ENCODE measurements at places on chromosomes 3 and 15.

DNA sequence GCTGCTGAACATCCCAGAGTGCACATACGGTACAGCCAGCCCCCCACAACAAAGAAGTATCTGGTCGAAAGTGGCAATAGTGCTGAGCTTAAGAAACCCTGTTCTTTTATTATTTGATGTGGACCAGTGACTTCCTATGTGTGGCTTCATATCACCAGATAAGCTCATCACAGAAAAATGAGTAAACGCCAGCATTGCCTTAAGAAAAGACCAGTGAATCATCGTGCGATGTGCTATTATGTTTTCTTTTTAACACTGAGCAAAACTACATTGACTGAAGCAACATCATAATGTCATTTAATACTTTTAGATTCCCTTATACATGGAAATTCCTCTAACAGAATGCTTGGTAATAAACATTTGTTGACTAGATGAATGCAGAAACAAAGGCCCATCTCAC is 45.2 kb upstream of the ARRDC4 start:
- DNase-seq = no peak

GRCh38 chr3:184349563-184350470 is 11.6 kb downstream of the CLCN2 start:
- no peak for DNase-seq

GRCh38 chr3:179227349-179227748 is 23.6 kb downstream of the KCNMB3 start:
- DNase-seq = no peak

DNA sequence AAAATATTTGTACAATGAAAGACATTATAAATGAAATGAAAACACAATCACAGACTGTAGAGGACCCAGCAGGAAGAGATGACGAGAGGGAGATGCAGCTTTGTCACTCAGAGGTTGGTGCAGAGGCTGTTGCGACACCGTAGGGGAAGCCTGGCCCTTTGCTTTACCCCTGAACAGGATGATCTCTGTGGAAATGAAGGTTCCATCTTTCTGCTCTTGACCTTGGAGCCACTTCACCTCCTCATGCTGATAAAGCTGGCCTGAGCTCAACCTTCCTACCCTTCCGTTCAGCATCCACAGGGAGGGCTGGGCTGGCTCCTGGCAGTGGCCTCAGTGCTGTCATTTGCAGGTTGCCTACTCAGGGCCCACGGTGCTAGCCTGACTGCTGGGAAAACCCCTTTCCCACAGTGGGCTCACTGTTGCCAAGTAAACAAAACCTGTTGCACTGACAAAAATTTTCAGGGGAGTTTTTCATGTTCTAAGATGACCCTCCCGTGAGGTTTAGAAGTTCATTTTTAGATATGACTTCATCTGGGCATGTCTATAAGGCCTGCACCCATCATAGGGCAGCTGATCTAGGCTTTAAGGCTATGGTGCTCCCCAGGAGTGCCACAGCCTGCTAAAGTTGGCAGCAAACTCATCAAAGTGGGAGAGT is 3.0 kb upstream of the CD80 start:
- DNase-seq = peak; percentile 71

GRCh38 chr3:114764056-114764492 is 383.0 kb downstream of the ZBTB20 start:
- no peak for DNase-seq

DNA sequence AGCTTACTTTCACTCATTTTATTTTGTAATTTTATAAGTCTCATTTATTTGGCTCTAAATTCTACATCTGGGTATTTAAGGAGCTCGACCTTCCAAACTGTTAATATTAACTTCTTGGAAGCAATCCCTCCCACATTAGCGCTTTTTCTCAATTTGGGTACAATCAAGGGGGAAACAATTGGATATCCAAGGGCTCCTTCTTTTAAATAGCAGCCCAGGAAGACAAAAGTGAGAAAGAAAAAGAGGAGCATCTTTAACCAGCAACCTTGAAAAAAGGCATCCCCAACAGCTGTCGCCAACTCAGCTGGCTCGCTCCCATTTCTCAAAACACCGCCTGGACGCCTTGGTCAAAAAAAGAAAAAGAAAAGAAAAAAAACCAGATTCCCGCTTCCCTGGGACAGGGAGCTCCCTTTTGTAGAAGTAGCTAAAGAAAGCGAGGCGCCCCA is 873 bp downstream of the C3orf70 start:
- no peak for DNase-seq

DNA sequence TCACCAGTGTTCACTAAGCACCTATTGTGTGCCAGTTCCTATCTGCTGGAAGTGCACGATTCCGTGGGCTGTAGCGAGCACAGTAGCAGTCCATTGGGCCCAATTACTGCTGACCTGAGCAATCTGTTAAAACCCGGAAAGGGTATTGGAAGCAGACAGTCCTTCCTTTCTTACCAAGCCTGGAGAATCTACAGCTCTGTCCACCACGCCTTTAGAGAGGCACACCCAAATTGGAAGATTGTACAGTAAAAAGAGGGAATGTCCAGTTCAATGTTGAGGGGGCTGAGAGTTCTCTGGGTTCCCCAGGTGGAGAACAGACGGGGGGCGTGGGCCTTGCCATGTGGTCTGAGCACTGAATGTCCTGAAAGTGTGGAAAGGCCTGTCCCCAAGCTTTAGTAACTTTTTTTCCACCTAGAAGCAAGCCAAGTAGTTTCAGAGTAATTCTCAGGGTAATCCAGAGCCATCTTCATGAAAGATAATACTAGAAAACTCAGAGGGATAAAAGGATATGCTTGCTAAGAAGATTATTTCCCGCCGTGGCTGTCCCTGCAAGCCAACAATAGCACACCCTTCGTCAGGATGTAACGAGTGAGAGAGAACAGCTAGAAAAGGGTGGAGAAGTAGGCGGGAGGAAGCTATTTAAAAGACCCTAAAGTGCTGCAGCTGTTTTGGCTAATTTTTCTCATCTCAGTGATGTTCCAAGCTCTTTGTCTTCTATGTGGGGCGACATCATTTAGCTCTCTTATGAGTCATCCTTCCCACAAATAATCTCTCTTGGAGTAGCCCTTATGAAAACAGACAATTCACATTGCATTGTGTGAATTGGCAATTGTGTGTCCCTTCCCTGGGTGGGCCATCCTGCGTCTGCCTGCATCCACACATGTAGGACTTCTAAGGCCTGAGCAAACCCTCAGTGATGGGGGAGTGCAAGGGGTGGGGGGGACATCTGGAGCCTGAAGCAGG is 181.0 kb downstream of the ATG7 start:
- no peak for DNase-seq

DNA sequence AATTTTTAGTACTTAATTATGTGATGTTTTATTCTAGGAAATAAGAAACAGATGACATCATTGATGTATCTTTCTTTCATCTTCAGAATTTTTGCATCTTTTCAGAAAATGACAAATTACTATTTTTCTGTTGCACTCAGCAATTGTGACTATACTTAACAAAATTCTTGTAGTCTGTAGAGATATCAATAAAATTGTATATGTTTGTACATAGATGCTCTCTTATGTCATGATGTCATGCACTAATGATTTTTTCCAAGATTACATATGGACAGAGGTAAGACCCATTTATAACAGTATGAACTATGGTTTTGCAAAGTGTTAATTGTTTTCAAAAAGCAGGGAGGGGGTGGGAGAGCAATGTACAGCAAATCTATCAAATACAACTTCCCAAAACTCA is 121.2 kb downstream of the POLQ start:
- no peak for DNase-seq

- DNase-seq = peak; percentile 73
These were observed at the start of gene CMTM8 for GRCh38 chr3:32238453-32239306. Gene CMTM8, plus strand, starts transcription at chr3:32238680. Its CDS starts 293 bp downstream, at chr3:32238973.

DNA sequence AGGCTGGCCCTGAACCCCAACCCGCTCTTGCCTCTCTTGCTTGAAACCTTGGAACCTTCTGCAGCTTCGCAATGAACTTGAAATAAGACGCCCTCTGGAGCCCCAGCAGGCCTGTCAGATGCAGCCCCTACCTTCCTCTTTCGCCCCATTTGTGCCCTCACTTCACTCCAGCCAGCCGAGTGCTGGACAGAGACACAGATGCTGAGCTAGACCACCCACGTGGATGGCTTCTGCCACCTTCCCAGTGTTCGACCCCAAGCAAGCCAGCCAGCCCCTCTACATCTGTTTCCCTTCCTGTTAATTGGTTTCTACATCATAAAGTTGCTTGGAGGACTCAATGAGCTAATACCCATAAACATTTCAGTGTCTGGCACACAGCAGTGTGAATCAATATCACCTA is 23.8 kb upstream of the SNRPA1 start:
- no peak for DNase-seq

DNA sequence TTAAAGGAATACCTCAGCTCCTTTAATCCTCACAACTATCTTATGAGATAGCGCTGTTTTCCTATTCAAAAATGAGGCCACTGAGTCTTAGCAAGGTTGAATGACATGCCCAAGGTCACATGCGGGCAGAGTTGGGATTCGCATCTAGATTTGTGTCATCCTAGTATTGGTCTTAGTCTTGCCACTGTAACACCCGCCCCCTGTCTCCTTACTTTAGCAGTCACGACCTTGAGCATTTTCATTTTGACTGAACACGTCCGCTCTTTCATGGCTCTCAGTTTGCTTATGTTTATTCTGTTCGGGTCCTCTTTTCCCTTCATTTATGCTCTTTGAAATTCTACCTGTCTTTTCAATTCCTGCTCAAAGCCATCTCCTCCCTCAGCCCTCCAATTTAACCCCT is 112.5 kb upstream of the CADPS start:
- DNase-seq = no peak

DNA sequence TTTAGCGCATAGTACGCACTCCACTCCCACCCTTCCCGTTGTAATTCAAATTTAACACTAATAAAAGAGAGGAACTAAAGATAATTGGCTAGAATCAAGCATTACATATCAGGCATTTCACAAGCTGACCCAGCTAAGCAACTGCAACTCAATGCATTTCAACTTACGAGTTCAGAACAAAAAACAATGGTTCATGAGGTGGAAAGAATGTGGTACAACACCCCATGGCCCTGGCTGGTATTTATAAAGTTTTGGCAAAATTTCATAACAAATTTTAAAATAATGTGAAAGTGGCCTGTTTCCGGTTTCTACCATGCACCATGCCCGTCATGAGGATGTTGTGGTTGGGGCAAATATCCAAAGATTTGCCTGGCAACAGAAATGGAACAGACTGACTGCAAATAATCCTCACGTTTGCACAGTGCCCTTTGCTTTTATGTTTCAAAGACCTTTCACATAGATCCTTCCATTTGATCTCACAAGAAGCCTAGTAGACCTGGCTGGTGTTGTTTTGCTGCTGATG is 455.3 kb upstream of the NR2F2 start:
- no peak for DNase-seq

DNA sequence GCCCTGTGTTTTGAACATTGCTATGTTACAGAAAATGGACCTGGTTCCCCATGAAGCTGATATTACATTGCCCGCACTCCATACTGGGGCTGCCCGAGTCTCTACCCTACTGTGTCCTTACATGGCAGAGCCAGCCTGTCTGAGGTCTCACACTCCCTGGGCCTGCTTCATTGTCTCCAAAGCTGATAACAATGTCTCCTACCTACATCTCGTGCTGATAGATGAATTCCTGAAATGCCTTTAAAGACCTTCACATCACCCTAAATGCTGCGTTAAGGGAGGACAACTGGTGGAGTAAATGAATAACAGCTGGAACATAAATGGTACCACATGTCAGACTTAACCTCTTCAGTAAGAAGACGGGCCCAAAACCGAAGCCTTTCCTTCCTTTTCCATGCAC is 62.9 kb upstream of the PTX3 start:
- DNase-seq = no peak

DNA sequence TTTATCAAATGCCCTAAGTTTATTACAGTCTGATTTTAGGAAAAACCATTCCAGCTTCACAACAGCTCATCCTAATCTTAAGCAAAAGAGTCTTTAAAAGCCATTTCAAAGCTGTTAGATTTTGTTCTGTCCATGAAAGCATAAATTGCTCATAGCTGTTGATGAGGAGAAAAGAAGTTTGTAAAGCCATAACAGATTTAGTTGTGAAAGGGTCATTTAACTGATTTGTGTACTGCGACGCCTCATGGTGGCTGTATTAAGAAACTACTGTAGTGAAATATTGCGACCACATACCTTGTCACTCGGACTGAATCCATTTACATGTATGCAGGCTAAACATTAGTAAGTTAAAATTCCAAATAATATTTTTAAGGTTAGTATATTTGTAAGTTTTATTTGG is 20.9 kb downstream of the BBX start:
- no peak for DNase-seq

DNA sequence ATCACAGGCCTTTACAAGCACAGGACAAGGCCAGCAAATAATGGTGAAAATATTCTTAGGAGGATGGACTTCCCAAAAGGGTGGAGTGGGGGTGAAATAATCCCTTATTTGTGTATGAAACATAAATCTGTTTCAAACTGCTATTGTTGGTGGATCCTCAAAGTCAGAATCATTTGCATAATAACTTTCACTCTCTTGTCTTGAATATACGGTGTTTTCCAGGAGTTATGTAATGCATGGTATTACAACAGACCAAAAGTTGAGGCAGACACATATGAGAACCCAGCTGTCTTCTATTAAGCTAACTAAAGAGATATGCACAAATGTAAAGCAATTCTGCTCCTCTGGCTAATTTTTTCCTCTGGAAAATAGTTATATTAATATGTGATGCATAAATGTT is 57.7 kb downstream of the PRTG start:
- no peak for DNase-seq

GRCh38 chr15:74540161-74540760 is 759 bp upstream of the ARID3B start:
- DNase-seq = peak; percentile 1

- DNase-seq = peak; percentile 40
These were observed 6.1 kb downstream of the GATA2 start for GRCh38 chr3:128486681-128487537.

DNA sequence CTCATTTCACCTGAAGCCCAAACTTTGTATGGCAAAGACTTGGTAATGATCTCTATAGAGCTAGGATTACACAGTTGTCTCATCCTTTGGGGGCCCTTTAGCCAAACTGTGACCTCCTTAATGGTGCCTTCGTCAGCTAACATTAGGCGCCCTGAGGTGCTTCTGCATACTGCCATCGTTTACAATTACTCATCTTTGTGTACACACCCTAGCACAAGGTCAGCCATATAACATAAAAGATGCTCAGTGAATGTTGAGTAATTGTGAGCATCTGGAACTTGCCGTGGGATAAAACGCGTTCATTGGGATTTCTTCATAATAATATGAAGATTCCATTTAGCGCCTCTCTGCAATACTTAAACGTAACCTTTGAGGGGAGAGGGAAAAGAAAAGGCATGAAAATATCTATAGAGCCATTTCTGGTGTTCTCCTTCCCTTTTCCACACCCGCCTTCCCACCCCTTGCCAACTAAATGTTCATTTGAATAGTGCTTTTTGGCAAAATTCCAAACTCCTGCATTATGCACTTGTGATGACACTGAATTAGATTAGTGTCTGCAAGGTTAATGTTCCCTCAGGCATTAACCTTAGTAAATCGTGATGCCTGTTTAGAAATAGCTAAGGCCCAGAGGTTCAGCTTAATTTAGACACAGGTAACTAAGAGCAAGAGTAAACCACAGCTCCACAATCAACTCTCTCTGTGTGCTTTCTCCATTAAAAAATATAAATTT is 990 bp upstream of the ZNF148 start:
- no peak for DNase-seq
